Activated T-helper 1 cell treated with Interleukin-2 at 50 U/mL for 16 hours (primary cell): ENCODE measurements at places on chromosomes 7 and 10.

GRCh38 chr7:27873981-27874957, 134.3 kb downstream of the TAX1BP1 start:
- no peak for DNase-seq

- DNase-seq = no peak
Measured at GRCh38 chr10:132183046-132183445, 3.7 kb upstream of the DPYSL4 start.

- DNase-seq = no peak
Measured at GRCh38 chr10:103049237-103049636, 131.1 kb downstream of the CNNM2 start.

GRCh38 chr10:121771966-121772365, 155.9 kb downstream of the ATE1 start:
- no peak for DNase-seq

GRCh38 chr7:132103718-132104117, 472.6 kb downstream of the PLXNA4 start:
- DNase-seq = no peak

GRCh38 chr7:90303241-90303640, 17.9 kb downstream of the FAM237B start:
- DNase-seq = no peak

GRCh38 chr10:87837445-87837844, 19.4 kb upstream of the ATAD1 start:
- DNase-seq = no peak

GRCh38 chr7:7861211-7861633, 107.4 kb upstream of the GLCCI1 start:
- no peak for DNase-seq

DNA sequence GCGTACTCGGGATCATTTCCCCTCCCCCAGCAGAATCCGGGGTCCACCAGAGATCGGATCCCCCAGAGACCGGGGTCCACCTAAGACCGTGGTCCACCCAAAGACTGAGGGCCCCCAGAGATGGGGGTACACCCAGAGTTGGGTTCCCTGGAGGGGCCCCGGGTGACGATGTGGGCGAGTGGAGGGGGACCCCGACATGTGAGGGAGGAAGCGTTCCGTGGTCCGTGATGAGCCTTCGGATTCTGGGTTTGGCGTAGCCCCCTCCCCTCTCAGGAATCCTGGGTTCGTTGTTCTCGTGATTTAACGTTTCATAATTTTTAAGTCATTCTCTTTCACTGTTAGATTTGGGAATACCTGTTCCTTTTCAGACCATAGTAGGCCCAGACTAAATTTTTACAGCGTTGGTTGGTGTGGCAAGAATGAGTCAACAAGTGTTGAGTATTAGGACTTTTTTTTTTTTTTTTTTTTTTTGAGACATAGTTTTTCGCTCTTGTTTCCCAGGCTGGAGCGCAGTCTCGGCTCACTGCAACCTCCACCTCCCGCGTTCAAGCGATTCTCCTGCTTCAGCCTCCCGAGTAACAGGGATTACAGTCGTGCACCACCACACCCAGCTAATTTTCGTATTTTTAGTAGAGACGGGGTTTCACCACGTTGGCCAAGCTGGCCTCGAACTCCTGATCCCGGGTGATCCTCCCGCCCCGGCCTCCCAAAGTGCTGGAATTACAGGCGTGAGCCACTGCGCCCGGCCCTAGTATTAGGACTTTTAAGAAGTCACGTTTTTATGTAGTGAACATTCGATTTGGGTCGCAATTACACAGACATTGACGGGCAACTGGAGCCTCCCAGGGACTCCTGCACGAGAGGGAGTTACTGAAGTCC, 672 bp downstream of the GTPBP4 start:
- DNase-seq = peak; percentile 6

DNA sequence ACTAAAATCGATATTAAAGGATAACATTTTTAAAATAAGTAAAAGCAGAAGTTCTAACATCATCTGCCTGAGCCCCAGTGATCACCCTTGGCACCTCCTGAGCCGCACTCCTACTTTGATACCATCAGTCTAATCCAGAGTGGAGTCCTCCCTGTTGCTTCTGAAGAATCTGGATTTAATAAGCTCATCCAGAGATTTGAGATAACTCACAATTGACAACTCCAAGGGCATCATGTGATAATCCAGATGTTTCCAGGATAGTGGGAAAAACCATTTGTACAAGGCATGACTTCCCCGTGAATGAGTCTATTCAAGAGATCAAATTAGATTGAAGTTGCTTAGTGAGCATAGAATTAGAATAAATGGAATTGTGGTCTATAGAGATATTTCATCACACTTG, 475.8 kb upstream of the C7orf33 start:
- no peak for DNase-seq

DNA sequence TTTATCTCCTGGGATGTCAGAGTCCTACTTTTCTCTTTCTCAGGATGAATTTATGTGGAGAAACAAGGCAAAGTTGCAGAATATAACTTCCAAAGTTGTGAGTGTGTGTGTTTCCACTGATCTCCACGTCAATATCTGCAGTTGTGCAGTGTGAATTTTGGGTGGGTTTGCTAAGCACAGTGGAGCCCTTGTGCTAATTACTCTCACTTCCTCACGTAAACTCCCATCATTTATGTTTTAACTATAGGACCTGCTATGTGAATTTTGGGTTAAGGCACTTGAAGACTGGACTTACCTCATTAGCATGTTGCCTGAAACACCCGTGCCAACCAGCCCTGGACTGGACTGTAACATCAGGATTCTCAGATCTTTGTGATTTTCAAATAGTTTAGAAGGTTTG, 51.9 kb upstream of the NPVF start:
- no peak for DNase-seq

DNA sequence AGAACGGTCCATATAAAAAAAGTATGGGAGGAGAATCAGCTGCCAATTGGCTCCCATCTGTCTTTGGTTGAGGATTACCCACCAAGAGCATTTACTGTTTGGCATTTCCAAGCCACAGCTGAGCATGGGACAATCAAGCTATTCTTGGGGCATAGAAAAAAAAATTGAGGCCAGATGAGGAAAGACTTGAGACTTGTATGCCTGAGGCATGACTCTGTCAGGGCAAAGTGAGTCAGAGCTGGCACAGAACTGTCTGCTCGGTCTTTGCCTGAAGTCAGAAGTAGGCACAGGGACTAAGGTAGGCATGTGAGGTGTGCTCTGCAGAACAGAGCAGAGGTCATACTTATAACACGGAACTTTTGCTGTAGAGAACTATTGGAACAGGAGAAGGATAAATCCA, 126.5 kb upstream of the CHRM2 start:
- no peak for DNase-seq
